ENCODE measurements at places on chromosomes 5 and 9.

DNA sequence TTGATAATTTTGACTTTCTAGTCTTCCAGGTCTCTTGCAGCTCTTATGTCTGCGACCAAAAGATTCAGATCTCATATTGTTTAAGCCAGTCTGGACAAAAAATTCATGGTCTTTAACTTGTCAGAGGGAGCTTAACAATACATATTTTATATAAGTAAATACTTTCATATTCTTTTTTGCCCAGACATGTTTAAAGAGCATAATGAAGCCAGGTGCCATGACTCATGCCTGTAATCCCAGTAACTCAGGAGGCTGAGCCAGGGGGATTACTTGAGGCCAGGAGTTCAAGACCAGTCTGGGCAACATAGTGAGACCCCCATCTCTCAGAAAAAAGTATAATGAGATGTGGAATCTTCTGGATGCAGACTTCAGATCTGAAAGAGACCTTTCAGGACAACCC, 69.8 kb downstream of the JMY start:
- no peak for DNase-seq

- no peak for DNase-seq
Observed at GRCh38 chr9:119086590-119086989, 282.6 kb downstream of the BRINP1 start.

GRCh38 chr5:140481758-140482157, 65.7 kb upstream of the EIF4EBP3 start:
- DNase-seq: no peak

DNA sequence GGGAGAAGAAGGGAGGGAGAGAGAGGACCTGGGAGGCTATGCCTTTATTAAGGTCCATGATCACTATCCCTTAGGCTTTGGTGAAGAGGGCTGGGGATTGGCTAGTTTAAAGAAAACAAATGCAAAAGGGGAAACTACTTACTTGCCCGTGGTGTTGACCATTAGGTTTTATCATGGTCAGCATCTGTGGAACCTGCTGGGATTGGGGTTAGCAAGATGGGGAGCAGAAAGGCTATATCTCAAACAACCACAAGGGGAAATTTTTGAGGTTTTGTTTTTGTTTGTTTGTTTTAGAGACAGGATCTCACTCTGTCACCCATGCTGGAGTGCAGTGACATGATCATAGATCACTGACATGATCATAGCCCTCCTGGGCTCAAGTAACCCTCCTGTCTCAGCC, 9.0 kb upstream of the RAD23B start:
- no peak for DNase-seq

DNA sequence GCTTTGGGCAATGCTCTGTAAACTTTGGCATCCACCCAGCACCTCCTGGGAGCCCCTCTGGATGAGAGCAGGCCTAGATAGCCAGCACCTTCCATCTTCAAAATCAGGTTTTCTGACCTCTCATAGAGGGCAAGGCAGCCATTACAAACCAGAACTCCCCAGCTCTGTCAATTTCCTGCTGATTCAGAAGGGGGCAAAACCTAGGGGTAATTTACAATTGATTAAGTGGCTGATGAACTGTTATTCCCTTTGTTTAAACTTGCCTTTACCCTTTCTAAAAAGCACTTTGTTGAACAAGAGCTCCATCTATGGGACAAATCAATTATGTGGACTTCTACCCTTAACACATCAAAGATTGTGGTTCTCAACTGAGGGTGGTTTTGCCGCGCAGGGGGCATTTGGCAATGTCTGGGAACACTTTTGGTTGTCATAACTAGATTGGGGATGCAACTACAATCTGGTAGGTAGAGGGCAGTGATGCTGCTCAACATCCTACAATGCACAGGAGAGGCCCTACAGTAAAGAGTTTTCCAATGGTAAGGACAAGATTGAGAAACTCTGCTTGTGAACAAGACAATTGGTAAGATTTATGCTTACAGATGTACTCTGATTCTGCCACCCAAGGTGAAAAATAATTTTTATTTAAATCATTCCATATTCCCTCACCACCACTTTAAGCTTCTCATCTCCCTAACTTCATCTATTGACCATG, 184.1 kb downstream of the MARCHF11 start:
- no peak for DNase-seq

DNA sequence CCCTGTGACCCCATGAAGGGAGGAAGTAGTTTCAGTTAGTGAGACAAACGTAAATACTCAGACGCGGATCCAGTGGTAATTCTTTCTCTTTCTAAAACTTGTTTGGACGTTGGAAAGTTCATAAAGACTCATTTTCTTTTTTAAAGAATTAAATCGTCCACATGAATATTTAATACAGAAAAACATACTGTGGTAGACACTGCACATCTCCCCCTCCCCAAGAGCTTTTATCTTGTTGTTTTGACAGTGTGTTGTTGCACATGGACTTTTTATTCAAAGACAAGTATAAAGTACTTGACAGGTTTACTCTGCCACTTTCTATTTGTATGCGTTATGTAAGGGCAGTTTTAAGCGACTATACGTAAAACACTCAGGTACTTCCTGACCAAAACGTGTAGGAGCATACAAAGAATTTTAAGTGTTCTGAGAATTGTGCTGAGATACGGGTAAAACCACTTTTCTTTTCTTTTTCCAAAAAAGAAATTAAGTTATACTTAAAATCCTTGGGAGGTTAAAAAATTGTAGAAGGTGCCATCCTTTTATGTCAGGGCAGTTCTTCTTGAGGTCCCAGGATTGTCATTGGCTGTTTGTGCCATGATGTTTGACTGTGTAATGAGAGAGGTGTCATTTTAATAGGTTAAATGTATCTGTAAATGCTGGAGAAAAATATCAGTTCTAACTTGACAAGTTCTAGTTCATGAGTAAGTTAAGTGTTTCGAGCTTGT, 1.3 kb downstream of the NIPBL start:
- DNase-seq: no peak

DNA sequence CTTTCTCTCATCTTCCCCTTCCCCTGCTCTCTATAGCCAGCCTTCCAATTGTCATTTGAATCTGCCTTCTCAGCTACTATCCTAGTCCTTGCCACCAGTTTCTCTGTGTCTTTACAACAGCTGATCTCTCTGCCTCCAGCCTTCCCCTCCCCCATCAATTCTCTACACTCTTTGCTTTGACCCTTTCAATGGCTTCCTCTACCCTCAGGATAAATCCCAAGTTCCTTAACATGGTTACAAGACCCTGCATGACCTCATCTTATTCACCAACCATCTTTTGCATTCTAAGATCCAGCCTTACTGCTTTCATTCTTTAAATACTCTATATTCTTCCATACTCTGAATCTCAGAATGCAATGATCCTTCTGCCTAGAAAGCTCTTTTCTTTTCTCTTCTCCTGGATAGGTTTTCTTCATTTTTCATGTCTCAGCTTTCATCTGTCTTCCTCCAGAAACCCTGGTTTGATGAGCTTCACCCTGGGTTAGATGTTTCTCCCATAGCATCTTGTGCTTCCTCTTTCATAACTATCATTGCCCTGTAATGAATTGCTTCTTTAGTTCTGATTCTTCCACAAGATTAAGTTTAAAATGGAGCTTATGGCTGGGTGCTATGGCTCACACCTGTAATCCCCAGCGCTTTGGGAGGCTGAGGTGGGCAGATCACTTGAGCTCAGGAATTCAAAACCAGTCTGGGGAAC, 58.6 kb upstream of the ZSWIM6 start:
- no peak for DNase-seq

- no peak for DNase-seq
Observed at GRCh38 chr5:10235350-10235749, 14.3 kb downstream of the ATPSCKMT start.

GRCh38 chr9:78664370-78664769, 367.4 kb downstream of the PSAT1 start:
- no peak for DNase-seq

GRCh38 chr9:127143920-127144465, 21.6 kb upstream of the ANGPTL2 start:
- DNase-seq: no peak

- DNase-seq: no peak
Observed at GRCh38 chr5:123122273-123122672, 33.2 kb downstream of the PRDM6 start.

GRCh38 chr5:142683116-142683515, 2.8 kb downstream of the FGF1 start:
- no peak for DNase-seq

- DNase-seq: no peak
Observed at GRCh38 chr9:86091477-86091876, 7.9 kb downstream of the GOLM1 start.

- no peak for DNase-seq
Observed at GRCh38 chr9:80061940-80062339, 490.2 kb downstream of the TLE4 start.

DNA sequence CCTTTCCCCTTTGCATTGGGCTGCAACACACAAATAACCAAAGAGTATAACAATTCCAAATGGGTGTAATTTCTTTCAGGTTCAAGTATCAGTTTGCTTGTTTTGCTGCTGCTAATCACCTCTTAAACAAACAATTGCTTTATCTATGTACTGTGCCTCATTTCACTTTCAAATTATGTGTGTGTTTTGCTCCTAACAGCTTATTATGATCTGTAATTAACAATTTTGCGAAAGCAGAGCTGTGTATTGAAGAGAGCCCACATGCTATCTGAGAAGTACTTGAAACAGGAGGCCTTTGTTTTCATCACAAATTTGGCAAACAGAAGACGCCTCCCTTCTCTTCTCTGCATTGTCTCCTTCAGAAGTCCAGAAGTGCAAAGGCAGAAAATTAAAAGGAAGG, 312.0 kb downstream of the TLE1 start:
- no peak for DNase-seq

- DNase-seq: no peak
Observed at GRCh38 chr5:58844395-58844794, 261.5 kb downstream of the RAB3C start.

GRCh38 chr9:123326662-123327093, 29.3 kb upstream of the CRB2 start:
- no peak for DNase-seq

DNA sequence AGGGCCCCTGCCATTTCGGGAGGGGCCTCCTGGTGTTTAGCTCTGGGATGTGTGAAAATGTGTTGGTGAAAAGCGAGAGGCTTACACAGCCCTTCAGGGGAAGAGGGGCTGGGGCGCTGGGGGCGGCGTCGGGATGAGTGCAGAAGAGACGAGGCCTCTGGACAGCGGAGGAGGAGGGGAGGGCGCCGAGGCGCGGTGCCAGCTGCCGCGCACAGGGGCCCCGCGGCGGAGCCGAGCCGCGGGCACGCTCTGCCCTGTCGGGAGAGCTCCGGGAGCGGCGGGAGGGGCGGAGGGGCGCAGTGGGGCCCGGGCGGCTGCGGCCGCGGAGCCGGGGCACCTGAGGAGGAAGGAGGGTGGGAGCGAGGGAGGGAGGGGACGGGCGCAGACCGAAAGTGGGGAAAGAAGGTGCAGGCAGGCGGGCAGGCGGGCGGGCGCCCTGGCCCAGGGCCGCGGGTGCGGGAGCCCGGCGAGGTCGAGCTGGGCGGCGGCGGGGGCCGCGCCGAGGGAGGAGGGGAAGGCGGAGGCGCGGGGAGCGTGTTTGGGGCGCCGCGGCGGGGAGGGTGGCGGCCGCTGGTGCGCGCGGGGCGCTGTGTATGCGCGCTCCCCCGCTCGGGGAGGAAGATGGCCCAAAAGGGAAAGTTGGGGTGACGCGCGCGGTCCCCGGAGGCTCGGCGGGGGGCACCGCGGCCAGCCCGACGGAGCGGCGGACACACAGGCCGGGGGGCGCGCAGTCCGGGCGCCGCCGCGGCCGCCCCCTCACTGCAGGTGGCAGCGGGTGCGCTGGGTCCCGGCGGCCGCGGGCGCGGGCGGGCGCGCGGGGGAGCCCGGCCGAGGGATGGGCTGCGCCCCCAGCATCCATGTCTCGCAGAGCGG, at the start of gene PDE8B:
PDE8B (plus strand) TSS at position 590 of the 873 bp plus-strand sequence; CDS start at position 836, 246 bp downstream.
- DNase-seq: no peak

GRCh38 chr5:84821924-84822323, 437.2 kb upstream of the EDIL3 start:
- no peak for DNase-seq

- no peak for DNase-seq
Observed at GRCh38 chr5:68266457-68266856, 50.9 kb downstream of the PIK3R1 start.
